ENCODE measurements at places on chromosomes 6 and 20.

DNA sequence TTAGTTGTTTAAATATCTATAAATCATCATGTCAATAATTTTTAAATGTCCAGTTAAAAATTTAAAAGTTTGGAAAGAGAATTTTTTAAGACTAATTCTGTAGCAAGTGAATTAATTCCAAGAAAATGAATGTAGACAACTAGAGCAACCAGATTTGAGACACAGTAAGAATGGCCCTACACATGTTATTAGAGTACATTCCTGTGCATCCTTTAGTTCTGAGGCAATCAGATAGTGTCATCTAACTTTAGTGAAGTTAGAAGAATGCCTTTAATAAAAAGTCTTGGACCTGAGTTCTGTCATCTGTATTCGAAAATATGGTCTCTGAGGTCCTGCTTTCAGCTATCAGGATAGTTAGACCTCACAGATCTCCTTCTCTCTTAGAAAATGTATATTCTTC lies 63.7 kb downstream of the HIVEP2 start:
- DNase-seq: no peak

DNA sequence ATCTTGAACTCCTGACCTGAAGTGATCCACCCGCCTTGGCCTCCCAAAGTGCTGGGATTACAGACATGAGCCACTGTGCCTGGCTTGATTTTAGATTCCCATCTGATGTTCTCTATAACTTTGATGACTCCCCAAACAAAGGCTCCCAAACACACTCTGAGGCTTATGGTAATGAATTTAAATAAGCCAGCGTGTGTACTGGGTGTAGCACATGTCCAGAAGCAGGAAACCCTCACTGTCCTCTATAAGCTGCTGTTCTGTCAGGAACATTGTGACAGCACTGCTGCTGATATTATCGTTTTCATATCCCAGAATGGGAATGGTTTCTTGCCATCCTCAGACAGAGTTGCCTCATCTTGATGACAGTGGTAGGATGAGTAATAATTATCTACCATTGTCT lies 54.1 kb upstream of the SALL4 start:
- no peak for DNase-seq

- peak; percentile 36 for DNase-seq
Observed at GRCh38 chr6:63910863-63911551, 275.4 kb downstream of the PHF3 start.

GRCh38 chr20:49052334-49052733 lies 6.2 kb downstream of the CSE1L start:
- DNase-seq: no peak

- no peak for DNase-seq
Observed at GRCh38 chr20:20317195-20317594, 50.7 kb upstream of the INSM1 start.

DNA sequence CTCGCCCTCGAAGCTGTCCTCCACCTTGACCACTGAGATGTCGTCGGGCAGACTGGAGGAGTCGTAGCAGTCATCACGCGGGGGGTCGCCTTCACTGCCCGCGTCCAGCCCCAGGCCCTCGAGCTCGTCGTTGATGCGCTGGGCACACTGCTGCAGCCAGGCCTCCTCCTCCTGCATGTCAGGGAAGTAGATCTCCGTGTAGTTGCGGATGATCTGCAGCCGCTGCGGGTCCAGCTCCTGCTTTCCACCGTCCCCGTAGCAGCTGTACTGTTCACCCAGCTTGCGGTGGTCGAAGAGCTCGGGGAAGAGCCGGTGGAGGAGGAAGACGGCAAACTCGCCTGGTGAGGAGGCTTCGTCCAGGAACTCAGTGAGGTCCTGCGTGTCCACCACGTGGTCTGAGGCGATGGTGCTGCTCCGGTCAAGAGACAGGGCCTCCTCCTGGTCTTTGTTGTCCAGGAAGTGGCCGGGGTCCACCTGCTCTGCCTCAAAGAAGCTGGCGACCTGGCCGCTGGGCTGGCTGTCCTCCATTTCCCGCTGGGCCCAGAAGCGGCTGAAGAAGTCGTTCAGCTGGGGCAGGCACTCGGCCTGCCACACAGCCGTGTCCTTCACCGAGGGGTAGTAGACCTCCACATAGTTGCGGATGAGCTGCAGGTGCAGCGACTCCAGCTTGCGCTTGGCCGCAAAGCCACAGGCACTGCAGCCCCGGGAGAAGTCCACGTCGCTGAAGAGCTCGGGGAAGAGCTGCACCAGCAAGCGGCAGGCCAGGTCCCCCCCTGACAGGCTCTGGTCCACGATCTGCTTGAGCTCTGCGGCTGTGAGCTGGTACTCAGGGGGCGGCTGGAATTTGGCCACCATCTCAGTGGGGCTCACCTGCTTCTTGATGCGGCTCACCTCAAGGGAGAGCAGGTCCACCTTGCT lies 41.9 kb downstream of the MTRES1 start:
- DNase-seq: no peak

DNA sequence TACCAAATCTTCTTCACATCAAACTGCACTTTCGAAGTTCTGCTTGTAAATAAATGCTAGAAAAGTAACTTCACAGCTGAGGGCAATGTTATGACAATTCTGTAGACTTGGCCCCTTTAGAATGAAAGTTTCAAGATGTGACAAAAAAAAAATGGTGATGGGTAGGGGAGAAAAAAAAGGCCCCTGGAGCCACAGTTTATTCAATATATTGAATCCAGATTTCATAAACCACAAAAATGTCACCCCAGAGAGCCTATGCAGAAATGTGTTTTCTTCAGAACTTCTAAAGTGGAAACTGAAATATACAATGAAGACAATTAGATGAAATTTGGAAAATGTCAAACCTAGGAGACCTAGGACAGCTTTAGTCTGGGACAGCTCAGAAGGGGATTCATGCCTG lies 143.1 kb downstream of the EDN3 start:
- DNase-seq: no peak

- peak; percentile 17 for DNase-seq
Observed at GRCh38 chr20:52191916-52192718, 538 bp upstream of the ZFP64 start.

- no peak for DNase-seq
Observed at GRCh38 chr6:29946223-29947076, 4.1 kb downstream of the HLA-A start.

- no peak for DNase-seq
Observed at GRCh38 chr6:148082696-148083095, 259.9 kb upstream of the SASH1 start.

DNA sequence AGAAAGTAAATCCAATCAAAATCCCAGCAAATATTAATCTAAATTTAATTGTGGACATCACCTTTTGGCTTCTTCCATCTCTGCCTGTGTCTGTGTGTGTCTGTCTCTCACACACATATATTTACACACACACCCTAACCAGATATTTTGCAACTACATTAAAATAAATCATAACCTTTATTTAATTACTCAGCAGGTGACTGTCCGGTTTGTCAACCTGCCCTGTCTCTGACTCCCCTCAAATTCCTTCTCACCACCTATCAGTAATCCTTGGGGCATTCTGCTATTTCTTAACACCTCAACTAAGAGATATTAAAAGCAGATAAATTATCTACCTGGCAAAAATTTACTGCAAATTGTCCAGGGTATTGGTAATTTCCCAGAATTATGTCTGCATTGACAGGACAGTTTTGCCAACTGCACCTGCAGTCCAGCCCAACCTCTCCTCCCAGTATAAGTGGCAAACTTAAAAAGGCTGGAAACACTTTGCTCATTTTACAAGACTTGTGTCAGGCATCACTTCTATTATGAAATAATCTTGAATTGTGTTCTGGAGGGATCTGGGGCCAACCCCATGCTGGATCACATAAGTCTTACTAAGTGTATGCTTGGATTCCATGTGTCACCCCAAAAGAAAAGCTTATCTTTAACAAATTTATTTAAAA lies 216.1 kb downstream of the GMDS start:
- no peak for DNase-seq

DNA sequence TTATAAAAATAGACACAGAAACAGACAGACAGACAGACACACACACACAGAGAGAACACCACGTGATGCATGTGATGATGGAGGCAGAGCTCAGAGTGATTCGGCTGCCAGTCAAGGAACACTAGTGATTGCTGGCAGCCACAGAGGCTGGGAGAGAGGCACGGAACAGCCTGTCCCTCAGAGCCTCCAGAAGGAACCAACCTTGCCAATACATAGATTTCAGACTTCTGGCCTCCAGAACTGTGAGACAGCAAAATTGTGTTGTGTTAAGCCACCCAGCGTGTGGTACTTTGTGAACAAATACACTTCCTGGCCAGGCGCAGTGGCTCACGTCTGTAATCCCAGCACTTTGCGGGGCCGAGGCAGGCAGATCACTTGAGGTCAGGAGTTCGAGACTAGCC lies 9.5 kb upstream of the PARD6B start:
- DNase-seq: no peak

- peak; percentile 42 for DNase-seq
Observed at GRCh38 chr6:133748628-133749027, 140.3 kb upstream of the TCF21 start.

GRCh38 chr6:163579880-163580295 lies 165.4 kb downstream of the QKI start:
- DNase-seq: no peak

- DNase-seq: no peak
Observed at GRCh38 chr6:84019141-84019841, 14.3 kb upstream of the MRAP2 start.

DNA sequence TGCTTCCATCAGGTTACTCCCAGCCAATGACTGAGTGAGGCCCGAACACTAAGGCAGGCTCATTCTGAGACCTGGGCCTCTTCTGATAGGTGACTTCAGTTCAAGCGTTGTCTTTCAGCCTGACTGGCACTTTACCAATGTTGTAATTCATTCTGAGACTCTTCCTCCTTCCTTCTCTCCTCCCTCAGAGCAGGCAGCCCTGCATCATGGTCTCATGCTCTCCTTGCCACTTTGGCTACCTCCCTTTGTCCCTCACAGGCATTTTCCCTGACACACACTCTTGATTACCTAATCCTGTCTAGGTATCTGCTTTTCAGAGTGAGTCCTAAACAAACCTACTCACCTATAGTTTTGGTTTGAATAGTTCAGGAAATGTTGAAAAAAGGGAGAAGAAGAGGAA lies 12.6 kb upstream of the WFDC12 start:
- no peak for DNase-seq

GRCh38 chr20:2631228-2631627 lies 21.2 kb upstream of the NOP56 start:
- no peak for DNase-seq

DNA sequence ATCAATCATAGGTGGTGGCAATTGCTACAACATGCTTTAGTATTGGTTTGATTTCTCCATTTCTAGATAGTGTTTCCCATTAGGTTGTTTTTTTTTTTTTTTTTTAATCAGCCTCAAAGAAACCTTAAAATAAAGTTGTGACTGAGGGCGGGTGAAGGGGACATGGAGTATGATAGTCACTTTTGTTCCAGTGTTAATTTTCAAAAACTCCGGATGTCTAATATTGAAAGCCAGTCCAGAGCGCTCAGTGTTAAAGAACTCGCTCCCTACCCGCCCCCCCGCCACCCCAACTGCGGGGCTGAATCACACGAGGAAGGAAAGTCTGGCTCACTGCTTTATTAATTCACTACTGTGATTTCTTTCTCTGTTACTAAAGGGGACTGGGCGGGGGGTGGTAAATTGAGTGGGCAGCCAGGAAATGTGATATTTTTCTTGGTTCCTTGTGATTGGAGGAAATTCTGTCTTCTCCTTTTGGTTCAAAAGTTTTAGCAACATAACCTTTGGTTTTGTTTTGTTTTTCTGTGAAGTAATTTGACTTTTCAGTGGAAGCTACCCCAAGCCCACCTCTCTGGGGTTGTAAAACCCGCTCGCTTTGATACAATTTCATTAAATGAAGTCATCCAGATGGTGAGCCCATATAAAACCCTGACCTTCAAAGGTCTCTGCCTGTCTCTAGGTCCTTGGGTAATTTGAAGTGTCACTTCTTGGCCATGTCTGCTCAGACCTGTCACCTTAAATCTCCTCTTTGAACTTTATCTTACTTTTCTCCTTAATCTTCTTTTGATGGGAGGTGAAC lies 38.0 kb downstream of the TNFAIP3 start:
- no peak for DNase-seq

DNA sequence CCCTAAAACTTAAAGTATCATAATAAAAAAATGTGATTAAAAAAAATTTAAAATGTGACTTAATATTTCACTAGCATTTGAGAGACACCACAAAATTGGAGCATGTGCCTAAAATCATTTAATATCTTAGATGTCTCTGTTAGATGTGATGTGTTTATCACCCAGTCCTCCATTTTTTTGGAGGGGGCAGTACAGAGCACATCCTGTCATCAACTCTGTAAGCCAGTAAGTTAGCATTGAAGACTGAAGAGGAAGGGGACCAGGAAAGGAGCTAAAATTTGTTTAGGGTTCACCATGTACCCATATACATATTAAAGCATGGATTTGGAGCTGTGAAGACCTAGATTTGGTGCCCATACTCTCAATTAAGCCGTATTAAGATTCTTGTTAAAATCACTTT lies 30.7 kb upstream of the ADIG start:
- DNase-seq: no peak

DNA sequence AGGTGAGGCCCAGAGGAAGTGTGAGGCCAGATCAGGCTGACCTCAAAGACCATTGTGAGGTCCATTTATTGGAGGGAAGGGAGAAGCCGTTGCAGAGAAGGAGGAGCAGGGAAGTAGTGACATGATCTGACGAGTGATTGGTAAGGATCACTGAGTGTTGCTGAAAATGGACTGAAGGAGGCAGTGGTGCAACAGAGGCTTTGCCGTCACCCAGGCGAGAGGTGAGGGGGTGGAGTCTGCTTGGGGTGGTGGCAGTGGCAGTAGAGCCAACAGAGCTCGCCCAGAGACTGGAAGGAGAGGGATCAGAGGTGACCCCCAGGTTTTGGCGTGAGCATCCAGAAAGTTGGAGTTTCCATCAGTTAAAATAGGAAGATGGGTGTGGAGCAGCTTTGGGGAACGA lies 67.9 kb upstream of the CLDN20 start:
- no peak for DNase-seq

DNA sequence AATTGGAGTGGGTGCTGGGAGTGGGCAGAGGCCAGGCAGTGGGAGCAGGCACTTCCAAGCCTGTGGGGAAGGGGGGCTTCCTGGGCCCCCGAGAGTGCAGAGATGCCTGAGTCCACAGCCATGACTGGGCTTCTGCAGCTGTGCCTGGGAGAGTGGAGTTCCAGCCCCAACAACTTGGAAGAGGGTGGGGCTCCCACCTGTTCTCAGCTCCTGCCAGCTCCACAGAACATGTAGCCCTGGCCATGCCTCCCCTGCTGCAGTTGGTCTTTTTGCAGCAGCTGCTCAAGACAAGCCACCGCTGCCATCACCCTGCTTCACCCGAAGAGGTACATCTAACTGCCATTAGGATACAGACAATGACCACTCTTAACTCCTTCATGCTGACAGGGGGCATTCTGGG lies 1092.3 kb downstream of the KHDRBS2 start:
- no peak for DNase-seq

All from fibroblast of pulmonary artery (primary cell).